Inflammatory macrophage (primary cell): ENCODE measurements at places on chromosomes 7 and 10.

GRCh38 chr7:28228396-28228795, 47.8 kb upstream of the JAZF1 start:
- DNase-seq, result no peak

DNA sequence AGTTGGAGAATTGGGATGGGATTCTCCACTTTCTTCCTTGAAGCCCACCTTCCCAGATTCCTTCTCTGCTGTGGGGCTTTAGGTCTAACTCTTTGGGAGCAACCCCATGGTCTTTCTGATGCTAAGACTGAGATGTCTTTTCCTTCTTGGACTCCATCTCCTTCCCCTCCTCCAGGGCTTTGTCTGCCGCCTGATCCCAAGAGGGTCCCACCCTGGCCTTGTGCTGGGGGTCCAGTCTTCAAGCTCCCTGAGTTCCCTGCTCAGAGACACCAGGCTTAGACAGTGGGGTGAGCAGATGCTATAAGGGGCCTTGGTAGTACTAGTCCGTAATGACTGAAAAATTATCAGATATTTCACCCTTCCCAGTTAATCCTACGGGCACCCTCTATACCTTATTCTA, 150.5 kb downstream of the PTPN20 start:
- DNase-seq, result no peak

- DNase-seq, result no peak
Observed at GRCh38 chr7:106018566-106019469, 55.8 kb downstream of the CDHR3 start.

DNA sequence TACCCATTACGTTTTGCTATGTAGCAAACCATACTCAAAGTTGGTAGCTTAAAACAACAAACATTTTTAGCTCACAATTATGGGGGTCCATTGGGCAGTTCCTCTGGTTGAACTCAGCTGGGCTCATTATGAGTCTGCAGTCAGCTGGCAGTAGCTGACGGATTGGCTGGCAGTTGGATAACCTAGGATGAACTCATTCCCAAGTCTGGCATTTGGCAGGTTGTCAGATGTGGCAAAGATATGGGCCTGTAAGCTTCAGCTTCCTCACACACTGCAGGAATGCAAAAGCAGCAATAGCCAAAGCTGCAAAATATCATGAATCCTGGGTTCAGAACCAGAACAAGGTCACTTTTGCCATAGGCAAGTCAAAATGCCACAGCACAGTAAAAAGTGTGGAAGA, 412.2 kb upstream of the SORCS1 start:
- no peak for DNase-seq

DNA sequence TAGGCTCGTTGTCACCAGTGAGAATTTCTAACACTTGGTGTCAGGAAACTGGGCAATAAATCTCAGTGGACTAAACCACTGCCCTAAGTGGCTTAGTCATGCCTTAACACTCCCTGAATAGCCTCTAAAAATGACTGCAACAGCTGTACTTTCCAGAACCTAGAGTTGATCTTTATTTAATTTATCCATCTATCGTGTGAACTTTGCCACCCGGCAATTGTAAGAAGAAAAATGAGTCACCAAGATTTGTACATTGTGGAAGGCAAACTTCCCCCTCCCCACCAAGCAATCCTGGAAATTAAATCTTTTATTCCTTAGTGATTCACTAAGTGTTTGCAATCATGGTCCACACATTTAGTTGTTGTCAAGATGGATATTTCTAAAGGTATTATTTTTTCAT, 47.1 kb downstream of the NXPH1 start:
- no peak for DNase-seq

- DNase-seq, result no peak
Observed at GRCh38 chr7:121515229-121515628, 119.1 kb upstream of the FAM3C start.

DNA sequence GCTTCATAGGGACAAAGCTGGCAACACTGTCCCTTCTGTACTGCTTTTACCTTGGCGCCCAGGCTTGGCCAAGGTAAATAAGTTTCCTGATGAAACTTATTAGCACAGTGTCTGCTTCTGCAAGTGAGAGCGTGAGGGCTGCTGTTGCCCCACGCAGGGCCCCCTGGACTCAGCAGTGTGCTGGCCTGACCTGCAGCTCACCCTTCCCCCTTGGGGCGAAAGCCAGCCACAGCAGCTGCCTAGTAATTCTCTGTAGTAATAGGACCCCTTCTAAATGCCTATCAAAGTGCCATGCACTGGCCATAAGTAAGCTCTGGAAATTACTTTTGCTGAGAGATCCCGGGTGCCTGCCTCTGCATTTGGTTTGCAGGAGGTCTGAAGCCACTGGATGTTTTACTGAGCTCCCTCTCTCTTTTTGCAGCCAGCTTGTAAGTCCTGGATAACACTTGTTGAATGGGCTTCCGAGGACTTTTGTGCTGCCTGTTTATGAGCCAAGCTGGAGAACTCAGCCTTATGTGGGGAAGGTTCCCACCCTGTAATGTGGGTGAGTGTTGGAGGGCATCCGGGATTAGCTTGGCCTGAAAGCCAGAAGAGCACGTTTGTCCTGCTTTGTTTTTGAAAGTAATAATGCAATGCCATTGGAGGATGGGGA, 293.9 kb downstream of the C7orf25 start:
- no peak for DNase-seq

GRCh38 chr10:21445163-21445562, 80.3 kb downstream of the SKIDA1 start:
- no peak for DNase-seq

DNA sequence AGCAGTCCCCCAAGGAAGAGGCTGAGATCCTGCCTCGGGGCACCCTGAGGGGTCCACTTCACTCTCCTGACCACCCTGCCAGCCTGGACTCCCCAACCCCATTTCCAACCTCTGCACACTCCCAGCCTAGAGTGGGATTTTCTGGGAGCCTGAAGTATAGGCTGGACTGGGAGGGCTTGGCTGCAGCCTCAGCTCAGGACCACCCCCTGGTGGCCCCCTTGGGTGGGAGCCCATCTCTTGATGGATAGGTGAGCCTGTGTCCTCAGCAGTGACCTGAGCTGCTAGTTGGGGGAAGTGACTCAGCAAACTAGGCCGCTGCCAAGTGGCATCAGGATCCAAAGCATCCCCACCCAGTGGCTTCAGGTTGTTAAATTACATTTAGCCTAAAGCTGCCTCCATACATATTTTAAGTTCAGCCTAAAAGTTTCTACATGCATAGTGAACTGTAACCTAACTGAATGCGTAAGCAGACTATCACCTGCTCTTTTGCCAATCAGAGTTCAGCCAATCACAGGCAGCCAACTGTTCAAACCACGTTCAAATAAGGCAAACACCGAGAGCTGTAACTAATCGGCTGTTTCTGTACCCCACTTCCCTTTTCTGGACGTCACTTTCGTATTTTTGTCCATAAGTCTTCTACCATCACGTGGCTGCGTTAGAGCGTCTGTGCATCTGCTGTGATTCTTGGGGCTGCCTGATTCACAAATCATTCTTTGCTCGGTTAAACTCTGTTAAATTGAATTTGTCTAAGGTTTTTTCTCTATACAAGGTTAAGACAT, 144.0 kb downstream of the PLPP4 start:
- DNase-seq, result peak; percentile 46

DNA sequence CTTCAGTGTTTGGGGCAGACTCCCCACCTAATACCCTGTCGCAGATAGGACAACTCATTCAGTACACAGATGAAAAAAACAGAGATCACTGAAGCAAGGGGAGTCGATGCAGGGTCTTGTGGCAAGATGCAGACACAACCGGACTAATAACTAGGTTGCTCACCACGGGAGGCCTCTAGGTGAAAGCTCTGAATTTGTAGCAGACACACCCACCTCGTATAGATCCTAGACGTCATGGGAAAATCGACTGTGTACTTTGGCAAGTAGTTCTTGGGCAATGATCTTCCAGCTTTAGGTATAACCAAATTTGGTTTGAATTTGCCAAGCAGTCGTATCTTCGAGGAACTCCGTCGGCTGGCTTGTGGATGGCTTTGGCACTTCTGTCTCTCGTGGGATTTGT, 88.1 kb downstream of the TCF7L2 start:
- DNase-seq, result no peak

DNA sequence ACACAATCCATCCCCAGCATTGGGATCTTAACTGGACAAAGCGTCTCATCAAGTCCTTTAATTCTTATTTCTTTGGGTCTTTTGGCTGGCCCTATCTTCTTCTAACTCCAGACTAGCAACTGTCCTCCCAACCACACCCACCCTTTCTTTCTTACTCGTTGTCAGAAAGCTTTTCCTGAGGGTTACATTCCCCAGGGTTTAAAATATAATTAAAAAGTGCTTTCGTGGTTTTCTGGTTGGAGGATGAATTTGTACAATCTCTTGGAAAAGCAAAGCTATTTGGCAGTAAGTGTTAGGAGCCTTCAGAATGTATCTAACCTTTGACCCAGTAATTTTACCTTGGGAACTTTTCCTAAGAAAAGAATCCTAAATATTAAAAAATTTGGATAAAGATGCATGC, 10.4 kb upstream of the ITGB8 start:
- DNase-seq, result no peak

GRCh38 chr7:149321978-149322541, 60.1 kb downstream of the ZNF783 start:
- DNase-seq, result no peak

GRCh38 chr10:11823122-11823988, at the start of gene PROSER2:
PROSER2 (plus strand) TSS chr10:11823356; CDS start chr10:11852078, 28,722 bp downstream.
- DNase-seq, result peak; percentile 79
